ENCODE measurements at places on chromosomes 5 and 9.

DNA sequence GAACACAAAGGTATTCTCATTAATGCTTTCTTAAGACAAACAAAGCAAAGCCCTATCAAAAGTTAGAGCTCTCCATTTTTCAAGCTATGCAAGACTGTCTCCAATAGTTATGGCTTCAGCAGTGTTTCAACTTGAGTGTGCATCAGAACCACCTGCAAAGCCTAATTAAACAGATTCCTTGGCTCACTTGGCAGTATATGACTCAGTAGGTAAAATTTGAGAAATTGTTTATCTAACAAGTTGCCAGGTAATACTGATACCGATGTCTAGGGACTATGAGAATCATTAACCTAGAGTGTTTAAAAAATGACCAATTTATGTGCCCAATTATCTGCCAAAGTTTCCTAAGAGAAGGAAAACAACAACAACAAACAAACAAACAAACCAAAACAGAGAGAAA lies 60.3 kb upstream of the PARP8 start:
- DNase-seq, result no peak

- no peak for DNase-seq
Measured at GRCh38 chr5:114335391-114335790, 26.5 kb upstream of the KCNN2 start.

- no peak for DNase-seq
Measured at GRCh38 chr5:92163906-92164305, 780.8 kb upstream of the ARRDC3 start.

DNA sequence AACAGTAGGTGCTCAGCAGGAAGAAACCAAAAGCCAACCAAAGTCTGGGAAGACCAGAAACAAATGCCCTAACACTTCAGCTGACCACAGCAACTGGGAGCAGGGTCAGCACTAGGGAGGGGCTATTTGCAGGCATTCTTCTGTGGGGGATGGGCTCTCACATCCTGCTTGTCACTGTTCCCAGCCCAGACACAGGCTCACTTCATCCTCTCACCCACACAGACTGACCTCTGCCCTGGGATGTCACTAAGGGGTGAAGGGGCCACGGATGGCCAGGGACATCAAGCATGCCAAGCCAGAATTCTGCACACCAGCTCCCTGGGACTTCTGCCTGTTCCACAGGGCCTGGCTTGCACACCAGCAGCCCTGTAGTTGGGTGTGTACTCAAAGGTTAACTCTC lies 28.7 kb downstream of the GFRA3 start:
- DNase-seq, result no peak

DNA sequence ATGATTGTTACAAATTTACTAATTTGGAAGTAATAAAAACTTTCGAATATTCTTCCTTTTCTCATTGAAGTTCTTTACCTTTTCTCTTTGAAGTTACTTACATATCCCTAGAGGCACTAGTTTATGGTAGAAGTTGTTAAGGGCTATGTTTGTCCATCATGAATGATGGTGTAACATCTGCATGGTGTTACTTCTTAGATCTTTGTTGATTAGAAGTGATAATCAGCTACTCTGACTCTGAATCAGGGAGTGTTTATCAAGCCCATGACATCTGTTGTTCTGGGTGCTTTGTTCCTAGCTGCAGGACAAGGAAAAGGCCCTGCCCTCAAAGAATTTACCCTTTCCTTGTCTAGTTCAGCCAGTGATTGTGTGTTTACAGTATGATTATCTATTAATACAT lies 32.9 kb downstream of the MAP3K1 start:
- no peak for DNase-seq

- DNase-seq, result no peak
Measured at GRCh38 chr9:18480662-18481093, 6.7 kb downstream of the ADAMTSL1 start.

Measured in CD4-positive, alpha-beta T cell treated with Interleukin-2 at 100 ng/mL for 4 hours (primary cell).